Activated CD4-positive, alpha-beta T cell treated with anti-CD3 and anti-CD28 coated beads, Interleukin-2, amount 10 ng/mL, durations not matched to agents 24 days and 14 days (primary cell): ENCODE measurements at places on chromosomes 4 and X.
A peak's percentile ranks its signal among the peaks of the same experiment; 100 is the strongest.

GRCh38 chrX:2243913-2244460, 256.8 kb downstream of the DHRSX start:
- no peak for DNase-seq

GRCh38 chr4:42148425-42148824, 4.0 kb downstream of the BEND4 start:
- DNase-seq, result no peak

- no peak for DNase-seq
Observed at GRCh38 chrX:15838017-15838416, 16.6 kb downstream of the AP1S2 start.

GRCh38 chrX:101057093-101057714, 5.3 kb upstream of the TRMT2B start:
- no peak for DNase-seq

DNA sequence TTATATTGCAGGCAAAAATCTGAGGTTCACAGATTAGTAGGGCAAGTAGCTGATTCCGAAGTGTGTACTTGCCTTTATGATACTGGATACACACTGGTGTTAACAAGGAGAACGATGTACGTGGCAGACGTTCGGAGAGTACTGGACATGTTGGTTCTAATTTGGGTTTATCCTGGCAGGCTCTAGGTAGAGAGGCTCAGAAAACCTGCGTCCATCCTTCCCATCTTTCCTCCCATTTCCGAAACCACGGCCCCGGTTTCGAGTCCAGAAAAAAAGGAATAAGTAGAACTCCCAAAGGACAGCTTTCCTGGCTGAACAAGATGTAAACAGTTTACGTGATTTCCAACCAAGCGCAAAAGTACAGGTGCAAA, 351 bp upstream of the SLC30A9 start:
- DNase-seq, result no peak

DNA sequence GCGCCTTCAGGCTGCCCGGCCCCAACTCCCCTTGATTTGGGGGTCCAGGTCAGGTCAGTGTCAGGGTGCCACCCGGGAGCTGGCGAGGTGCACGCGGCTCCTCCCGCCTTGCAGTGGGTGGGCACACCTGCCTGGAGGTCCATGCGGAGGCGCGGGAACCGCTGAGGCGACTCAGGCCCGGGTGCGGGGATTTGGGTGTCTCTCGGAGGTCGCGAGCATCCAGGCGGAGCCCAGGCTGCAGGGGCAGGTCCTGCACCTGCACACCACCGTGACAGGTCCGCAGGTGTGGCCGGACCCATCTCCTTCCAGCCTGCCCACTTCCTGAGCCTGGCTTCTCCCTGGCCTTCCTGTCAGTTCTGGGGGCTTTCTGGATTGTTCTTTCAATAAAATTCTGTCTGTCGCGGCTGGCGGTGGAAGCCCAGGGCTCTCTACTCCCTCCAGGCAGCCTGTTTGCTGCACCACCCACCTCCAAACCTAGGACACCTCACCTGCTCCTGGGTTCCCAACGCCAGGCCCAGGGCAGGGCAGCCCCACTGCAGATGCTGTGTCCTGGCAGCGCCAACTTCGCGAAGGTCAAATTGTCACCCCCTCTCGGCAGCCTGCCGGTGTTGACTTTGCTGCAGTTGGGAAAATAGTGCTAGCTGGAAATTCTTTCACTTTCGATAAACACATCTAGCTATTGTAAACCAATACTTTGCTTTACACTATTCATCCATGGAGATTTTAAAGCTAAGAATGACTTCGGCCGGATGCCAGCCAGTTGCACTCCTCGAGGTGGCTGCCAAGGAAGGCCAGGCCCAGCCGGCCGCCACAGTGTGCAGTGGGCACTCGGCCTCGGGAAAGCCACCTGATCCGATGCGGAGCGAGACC, 35.9 kb downstream of the FGFRL1 start:
- DNase-seq, result no peak

GRCh38 chr4:177945268-177945667, 503.0 kb upstream of the AGA start:
- no peak for DNase-seq

- DNase-seq, result no peak
Observed at GRCh38 chrX:45110494-45110893, 90.2 kb downstream of the DIPK2B start.

GRCh38 chr4:56440983-56441382, 4.9 kb downstream of the PAICS start:
- no peak for DNase-seq

DNA sequence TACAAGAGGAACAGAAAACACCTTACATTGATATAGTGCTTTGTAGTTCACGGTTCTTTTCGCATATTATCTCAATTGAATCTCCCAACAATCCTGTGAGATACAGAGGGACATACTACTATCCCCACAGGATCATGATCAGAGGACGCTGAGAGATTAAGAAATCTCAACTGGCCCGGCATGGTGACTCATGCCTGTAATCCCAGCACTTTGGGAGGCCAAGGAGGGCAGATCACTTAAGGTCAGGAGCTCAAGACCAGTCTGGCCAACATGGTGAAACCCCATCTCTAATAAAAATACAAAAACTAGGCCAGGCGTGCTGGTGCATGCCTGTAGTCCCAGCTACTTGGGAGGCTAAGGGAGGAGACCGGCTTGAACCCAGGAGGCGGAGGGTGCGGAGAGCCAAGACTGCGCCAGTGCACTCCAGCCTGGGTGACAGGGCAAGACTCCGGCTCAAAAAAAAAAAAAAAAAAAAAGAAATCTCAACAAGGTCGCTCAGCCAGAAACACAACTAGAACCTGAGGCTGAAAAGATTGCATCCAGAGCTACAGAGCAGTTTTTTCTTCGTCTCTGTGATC, 7.4 kb downstream of the APOO start:
- DNase-seq, result no peak

- DNase-seq, result peak; percentile 49
Observed at GRCh38 chrX:17377091-17377717, 2.2 kb downstream of the NHS start.

GRCh38 chr4:13546142-13546940, 2.0 kb upstream of the NKX3-2 start:
- no peak for DNase-seq
